Stimulated activated CD4-positive, alpha-beta T cell treated with anti-CD3 and anti-CD28 coated beads, Interleukin-1b, Interleukin-23, amount 100 ng/mL, for 24 hours (primary cell): ENCODE measurements at places on chromosomes 1 and 21.

DNA sequence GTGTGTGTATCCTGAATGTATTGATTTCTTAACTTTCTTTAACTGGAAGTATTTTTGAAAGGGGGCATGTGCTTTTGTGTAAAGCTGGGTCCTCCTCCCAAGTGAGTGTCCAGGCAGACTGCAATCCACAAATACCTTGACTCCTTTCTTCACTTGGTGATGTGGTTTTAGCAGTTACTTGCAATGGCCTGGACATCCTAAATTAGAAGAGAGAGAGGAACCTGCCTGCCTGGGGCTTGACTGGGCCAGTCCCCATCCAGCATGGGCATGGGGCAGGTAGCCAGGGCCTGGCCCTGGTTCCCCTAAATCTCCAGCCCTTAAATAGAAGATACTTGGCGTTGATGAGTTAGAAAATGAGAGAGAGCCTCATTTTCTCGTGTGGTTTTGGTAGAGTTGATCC is 159.7 kb downstream of the PGBD5 start:
- no peak for DNase-seq

DNA sequence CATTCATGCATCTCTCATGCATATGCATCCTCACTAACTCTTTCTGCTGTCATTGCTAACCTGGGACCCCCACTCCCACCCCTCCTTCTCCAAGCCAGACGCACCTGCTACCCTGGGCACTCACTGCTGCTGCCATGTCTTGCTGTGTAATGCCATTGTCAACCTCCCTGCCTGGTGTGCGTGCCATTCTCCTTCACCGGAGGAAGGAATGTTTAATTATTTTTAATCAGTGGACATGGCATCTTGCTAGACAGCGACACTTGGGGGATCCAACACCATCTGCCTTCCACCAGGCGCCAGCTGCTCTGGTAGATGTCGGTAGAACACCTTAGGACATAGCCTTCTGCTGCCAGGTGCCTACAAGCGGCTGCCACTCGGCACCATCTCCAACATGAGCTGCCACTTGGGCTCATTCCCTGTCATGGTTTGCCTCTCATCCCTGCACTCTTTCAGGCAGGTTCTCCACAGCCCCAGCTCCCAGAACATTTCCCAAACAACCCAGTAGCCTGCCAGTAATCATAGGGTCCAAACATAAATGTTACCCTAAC is 306.9 kb downstream of the TTLL7 start:
- DNase-seq, result no peak

DNA sequence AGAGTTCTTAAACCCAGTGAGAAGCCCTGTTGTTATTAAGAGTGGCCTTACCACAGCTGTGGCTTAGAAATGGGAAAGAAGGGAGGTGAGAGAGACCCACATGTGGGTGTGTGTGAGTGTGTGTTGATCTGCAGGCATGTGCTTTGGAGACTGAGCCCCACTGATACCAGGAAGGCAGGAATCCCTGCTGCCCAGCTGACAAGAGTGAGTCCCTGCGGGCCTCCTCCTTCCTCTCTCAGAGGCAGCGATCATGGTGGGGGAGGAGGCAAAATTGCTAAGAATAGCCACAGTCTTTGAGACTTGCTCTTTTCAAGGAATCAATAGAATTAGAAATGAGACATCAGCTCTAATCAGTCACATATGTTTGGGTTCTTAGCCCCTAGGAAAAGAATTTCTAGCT is 87.0 kb upstream of the WARS2 start:
- no peak for DNase-seq

GRCh38 chr1:22573237-22573636 is 9.9 kb downstream of the EPHA8 start:
- DNase-seq, result no peak

DNA sequence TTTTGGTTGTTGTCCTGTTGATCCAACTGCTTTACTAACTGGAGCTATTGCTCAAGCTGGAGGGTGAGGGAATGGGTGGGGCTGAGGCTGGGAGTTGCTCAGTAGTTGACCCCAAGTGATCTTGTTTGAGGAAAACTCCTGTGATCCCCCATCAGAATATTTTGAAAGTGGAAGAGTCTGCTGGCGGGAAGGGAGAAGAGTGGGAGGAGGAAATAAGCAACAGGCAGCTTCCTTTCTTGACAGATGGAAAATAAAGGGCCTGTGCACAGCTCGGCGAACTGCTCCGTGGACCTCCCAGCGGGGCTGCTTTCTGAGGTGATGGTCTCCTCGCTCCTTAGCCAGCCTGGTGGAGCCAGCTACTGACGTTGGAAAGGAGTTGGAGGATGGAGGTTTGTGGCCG is 199.1 kb upstream of the LMO4 start:
- DNase-seq, result no peak
